GM23338 (cell line): ENCODE measurements at places on chromosomes 5 and 9. TPM values are rescaled to one million over a fixed set of nuclear protein-coding genes. Genes with fewer than 3 reads are reported as not detected.

DNA sequence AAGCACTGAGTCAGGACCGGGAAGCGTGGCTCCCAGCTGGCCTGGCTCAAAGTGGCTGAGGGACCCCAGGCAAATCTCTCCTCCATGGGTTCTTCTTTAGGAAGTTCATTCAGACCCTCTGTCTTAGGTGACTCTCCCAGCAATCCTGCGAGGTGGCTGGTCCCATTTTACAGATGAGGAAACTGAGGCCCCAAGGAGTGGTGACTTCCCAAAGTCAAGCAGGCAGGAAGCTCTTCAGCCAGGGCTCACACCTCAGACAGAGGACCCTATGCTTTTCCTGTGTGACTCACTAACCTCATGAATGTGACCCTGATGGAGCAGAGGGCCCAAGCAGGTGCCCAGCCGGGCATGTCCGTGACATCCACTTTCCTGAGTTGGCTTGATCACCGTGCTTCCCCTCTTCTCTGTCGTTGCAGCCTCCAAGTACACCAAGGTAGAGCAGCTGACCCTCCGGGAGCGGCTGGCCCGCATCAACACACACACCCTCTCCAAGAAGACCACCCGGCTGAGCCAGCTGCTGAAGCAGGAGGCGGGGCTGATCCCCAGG is 36.5 kb downstream of the ARHGEF37 start:
- H3K36me3 ChIP-seq, result no peaks in the 10 kb centered on the region
- H3K4me3 ChIP-seq, result no peak overlapping the region
- H3K4me1 ChIP-seq, result no peaks in the 10 kb centered on the region
- no peak overlapping the region for H3K27ac ChIP-seq

The PCDHGA7 gene
- 2.9 and 4.4 TPM in 2 replicates for total RNA-seq

DNA sequence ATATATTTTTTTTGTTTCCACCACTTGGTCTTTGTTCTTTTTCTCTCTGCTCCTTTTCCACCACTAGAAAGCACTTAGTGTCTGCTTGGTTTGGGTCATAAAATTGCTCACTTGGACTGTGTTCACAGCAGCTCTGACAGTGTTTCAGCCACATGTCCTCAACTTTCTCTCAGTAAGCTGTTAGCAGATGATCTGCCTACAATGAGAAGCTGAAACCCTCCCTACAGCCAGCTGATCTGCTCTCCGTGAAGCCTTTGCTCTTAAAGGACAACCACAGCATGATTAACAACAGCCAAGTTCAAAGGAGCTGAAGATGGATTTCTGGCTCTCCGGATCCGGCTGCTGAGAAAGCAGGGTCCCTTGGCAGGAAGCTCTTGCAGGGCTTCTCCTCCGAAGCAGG is 31.6 kb downstream of the PRLR start:
- no peak overlapping the region for H3K27ac ChIP-seq

DNA sequence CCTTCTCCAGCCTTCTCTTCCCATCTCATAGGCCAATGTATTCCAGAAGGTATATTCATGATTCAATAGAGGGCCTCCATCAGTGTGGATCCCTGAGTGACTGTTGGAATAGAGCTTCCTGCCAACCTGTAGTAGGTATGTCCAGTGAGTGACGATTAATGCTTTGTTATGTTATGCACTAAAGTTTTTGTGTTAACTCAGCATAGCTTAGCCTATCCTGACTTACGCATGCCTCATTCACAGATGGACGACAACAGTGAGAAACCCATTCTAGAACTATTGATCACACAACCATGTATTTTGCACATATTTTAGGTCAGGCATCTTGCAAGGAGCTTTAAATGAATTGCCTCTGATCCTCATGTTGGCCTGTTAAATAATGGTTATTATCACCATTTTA is 225.5 kb upstream of the TRIM32 start:
- no peaks in the 10 kb centered on the region for H3K27me3 ChIP-seq
- H3K4me3 ChIP-seq, result no peak overlapping the region
- H3K27ac ChIP-seq, result no peak overlapping the region
- no peaks in the 10 kb centered on the region for H3K36me3 ChIP-seq

DNA sequence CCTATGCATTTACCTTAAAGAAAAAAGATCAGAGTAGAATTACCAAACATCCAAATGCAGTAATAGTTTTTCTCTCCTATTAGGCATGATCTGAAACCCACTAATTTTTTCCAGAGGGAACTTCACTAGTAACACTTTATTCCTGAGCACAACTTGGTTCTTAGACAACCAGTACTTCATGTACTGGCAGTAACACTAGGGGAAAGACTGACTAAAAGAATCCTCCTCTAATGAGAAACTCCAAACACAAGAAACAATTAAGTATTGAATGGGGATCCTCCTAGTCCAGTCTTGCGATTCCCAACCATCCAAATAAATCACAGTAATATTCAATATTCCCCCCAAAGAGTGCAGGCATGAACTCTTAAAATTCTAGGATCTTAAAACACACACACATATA is 48.9 kb downstream of the ZNF608 start:
- H3K27ac ChIP-seq, result peak overlapping the region; percentile 51; the same call in 1 of the 2 replicates
- no peaks in the 10 kb centered on the region for H3K27me3 ChIP-seq
- H3K4me1 ChIP-seq, result peaks cover 49% of the 10 kb centered on the region
- no peaks in the 10 kb centered on the region for H3K36me3 ChIP-seq
- no peak overlapping the region for H3K4me3 ChIP-seq

The PCDHA9 gene
- total RNA-seq, result 3.2 and 3.3 TPM in 2 replicates

- H3K27me3 ChIP-seq, result no peaks in the 10 kb centered on the region
- no peaks in the 10 kb centered on the region for H3K36me3 ChIP-seq
- H3K4me1 ChIP-seq, result no peaks in the 10 kb centered on the region
- no peak for DNase-seq
These were observed 85.4 kb upstream of the CPEB4 start for GRCh38 chr5:173802670-173803165.

GRCh38 chr5:142722896-142723295 is 37.0 kb upstream of the FGF1 start:
- no peak overlapping the region for H3K4me3 ChIP-seq
- no peak for DNase-seq
- no peaks in the 10 kb centered on the region for H3K27me3 ChIP-seq
- peaks cover 10% of the 10 kb centered on the region for H3K36me3 ChIP-seq
- peaks cover 11% of the 10 kb centered on the region for H3K4me1 ChIP-seq

DNA sequence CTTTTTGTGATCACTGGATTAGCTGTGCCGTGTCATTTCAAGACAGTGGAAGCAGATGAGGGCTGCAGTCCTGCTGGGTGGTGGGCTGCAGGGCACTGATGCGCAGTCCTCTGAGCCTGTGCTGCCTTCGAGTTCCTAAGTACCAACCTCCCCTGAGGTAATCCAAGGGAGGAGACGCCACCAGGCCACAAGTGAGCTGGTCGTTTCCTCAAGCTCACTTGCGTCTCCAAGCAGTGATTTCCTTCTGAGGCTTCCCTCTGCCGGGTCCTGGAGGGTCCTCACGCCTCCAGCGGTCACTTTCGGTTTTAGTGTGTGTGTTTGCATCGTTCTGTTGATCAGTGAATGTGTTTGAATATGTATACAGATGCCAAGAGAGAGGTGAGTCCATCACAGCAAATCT is 115.7 kb downstream of the TRIO start:
- peaks cover 5% of the 10 kb centered on the region; the same call in 1 of the 2 replicates for H3K36me3 ChIP-seq
- peak overlapping the region; percentile 84 for H3K27ac ChIP-seq
- H3K27me3 ChIP-seq, result no peaks in the 10 kb centered on the region
- DNase-seq, result peak; percentile 89
- H3K4me1 ChIP-seq, result peaks cover 79% of the 10 kb centered on the region

The BNC2 gene
- total RNA-seq, result 13.2 and 17.7 TPM in 2 replicates

The BAAT gene
- total RNA-seq, result 0.14 and 0.58 TPM in 2 replicates

The CER1 gene
- 2.4 and 4.4 TPM in 2 replicates for total RNA-seq

DNA sequence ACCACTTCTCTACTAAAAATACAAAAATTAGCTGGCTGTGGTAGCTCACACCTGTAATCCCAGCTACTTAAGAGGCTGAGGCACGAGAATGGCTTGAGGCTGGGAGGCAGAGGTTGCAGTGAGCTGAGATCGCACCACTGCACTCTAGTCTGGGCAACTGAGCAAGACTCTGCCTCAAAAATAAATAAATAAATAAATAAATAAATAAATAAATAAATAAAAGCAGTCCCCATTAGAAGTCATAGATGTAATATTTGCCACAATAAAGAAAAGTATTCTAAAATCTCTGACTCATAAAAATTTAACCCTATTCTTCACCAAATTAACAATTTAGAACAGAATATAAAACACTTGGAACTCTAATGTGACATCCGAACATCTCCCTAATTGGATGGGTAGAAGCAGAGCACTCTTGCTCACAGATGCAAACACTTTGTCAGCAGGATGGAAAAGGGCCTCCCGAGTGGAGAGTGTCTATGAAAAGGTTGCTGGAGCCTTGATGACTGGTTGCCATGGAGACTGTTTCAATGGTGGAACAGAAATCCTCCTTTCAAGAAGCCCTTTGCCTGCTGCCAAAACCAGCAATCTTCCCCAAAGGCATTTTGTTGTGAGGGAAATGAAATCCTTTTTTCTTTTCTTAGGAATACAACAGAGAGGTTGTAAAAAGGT is 38.9 kb upstream of the TRAF1 start:
- no peak overlapping the region for H3K4me3 ChIP-seq
- no peak overlapping the region for H3K27ac ChIP-seq
- H3K36me3 ChIP-seq, result no peaks in the 10 kb centered on the region
- no peaks in the 10 kb centered on the region for H3K27me3 ChIP-seq

DNA sequence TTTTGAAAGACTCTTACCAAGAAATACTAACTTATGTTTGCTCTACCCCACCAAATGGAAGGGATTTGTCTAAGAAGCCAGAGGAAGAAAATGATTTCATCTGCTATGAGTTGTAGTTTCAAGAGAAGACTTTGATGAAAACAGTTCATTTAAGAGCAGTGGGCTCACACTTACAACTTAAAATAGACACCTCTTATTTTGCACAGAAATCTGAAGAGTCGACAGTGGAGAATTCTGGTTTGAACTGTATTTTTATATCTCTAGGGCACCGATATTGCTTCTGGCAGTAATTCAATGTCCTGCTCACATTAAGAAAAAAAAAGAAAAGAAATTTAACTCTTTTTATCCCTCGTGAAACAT is 1.9 kb upstream of the DAB2 start:
- H3K27me3 ChIP-seq, result peaks cover 13% of the 10 kb centered on the region; the same call in 1 of the 2 replicates
- no peak overlapping the region for H3K4me3 ChIP-seq
- H3K36me3 ChIP-seq, result no peaks in the 10 kb centered on the region
- DNase-seq, result no peak

GRCh38 chr5:68134033-68134668 is 81.4 kb upstream of the PIK3R1 start:
- DNase-seq, result peak; percentile 62
- H3K27me3 ChIP-seq, result no peaks in the 10 kb centered on the region
- H3K36me3 ChIP-seq, result no peaks in the 10 kb centered on the region
- no peaks in the 10 kb centered on the region for H3K4me1 ChIP-seq
- no peak overlapping the region for H3K4me3 ChIP-seq

The WDR38 gene
- total RNA-seq, result not detected in 2 replicates

The ORM2 gene
- total RNA-seq, result 0.76 TPM in 1 of 2 replicates, not detected in the other
